ENCODE measurements at places on chromosomes 2 and 18. TPM values are rescaled to one million over a fixed set of nuclear protein-coding genes. Genes with fewer than 3 reads are reported as not detected.

- DNase-seq = peak; percentile 42
Measured at GRCh38 chr2:96815326-96816126, 542 bp upstream of the CNNM3 start.

- no peak for DNase-seq
Measured at GRCh38 chr18:58042826-58043490, 1.1 kb upstream of the NEDD4L start.

DNA sequence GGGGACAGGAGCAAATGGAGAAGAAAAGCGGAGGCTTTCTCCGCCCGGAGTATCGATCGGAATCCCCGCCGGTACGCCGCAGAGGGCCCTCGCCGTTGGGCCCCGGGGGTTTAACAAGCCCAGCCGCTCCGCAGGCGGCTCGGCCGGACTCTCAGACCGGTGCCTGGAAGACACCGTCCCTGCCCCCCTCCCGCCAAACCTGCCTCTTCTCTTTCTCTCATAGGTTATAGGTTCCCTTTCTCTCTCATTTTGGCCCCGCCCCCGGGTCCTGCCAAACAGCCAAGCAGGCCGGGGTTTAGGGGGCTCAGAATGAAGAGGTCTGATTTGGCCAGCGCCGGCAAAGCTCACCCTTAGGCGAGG lies 4.4 kb downstream of the ONECUT2 start:
- no peak for DNase-seq

Gene TNFRSF11A
- 5.4 TPM for total RNA-seq

DNA sequence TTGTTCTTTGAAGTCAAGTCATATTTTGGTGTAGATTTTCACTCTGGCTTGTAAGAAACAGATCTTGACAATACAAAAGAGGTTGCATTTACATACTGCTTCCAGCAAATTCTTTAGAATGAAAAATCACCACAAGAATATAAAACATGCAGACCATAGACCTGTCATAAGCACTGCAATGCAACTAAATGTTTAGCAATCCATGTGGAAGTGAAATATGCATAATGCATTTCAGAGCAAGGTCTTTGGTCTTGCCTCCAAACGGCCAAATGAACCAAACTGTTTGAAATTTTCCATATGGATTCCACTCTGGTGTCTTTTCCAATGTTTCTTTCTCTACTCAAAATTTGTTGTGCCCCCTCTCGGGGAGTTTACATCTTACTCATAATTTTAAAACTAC lies 271.0 kb upstream of the CDH20 start:
- no peak for DNase-seq

- no peak for DNase-seq
Measured at GRCh38 chr2:195642027-195642678, 14.9 kb upstream of the SLC39A10 start.

GRCh38 chr2:237473878-237474441 lies 13.1 kb upstream of the MLPH start:
- DNase-seq = no peak

Measured in activated T-cell treated with anti-CD3 and anti-CD28 coated beads, Interleukin-2, amount 50 U/mL, for 72 hours (primary cell).